ENCODE measurements at places on chromosomes 2 and 18.

- DNase-seq, result no peak
These were observed 248.6 kb downstream of the LOXHD1 start for GRCh38 chr18:46408334-46408987.

GRCh38 chr2:39597314-39597713, 68.4 kb upstream of the TMEM178A start:
- no peak for DNase-seq

- peak; percentile 17 for DNase-seq
These were observed 626 bp upstream of the SLC1A4 start for GRCh38 chr2:64988420-64989125.

- DNase-seq, result no peak
These were observed 100.2 kb upstream of the CDC42EP3 start for GRCh38 chr2:37771600-37772088.

DNA sequence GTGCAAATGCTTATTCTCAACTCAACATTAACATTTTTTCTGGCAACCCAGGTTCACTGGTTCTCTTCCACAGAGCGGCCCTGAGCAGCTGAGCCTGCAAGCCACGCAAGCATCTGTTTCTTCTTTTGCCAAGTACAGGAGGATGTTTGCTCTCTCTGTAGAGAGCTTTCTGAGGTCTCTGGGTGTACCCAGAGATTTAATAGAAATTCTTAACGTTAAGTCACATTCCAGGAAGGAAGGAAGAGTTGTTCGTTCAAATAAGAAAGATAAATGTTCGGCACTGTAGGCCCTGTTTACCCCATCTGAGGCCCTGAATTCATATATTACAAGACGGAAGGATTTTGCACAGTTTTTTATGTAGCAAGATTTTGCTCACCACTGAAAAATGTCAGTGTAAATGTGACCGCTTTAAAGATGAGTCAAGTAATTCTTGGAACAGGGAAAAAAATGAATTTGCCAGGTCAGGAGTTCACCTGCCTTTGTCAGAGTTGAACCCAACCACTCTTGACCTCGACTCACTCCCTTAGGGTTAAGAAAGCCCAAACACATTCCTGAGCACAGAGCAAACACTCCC, 30.1 kb downstream of the KCTD18 start:
- no peak for DNase-seq

DNA sequence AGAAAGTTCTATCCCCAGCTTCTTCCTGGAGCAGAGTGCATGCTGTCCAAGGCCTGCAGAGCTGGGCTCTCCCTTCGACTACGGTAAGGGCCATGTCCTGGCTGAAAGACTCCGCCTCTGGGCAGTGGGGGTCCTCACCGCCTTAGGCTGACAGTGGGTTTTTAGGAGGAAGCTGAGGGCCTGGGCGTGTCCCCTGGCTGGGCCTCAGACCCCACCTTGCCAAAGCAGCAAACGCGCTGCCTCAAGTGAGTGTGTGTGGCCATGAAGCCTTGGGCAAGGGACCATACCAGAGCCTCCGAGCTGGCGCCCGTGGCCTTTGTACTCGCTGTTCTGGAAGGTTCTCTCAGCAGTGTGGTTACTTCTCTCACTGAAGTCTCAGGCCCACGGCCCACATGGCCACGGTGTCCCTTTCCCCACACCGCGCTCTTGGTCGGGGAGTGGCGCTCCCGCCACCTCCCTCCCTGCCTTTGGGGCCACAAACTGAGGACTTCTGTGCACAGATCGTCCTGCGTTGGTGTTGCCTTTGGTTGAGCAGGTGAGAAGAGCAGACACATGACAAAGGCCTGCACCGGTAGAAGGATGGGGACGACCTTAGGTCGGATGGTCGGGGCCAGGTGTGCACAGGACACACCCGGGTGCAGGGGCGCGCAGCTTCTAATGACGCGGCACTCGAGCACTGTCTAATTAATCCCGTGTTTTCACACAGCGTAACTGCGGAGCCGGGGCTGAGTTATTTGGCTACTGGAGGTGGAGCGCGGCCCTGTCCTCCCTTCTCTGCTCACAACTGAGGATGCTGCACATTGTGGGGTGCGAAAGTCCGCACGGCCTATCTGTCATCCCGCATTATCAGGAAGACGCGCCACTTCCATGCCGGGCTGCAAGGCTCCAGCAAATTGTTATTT, 121.6 kb downstream of the PTGR3 start:
- DNase-seq, result no peak

GRCh38 chr2:11200651-11201050, 45.4 kb downstream of the SLC66A3 start:
- no peak for DNase-seq

DNA sequence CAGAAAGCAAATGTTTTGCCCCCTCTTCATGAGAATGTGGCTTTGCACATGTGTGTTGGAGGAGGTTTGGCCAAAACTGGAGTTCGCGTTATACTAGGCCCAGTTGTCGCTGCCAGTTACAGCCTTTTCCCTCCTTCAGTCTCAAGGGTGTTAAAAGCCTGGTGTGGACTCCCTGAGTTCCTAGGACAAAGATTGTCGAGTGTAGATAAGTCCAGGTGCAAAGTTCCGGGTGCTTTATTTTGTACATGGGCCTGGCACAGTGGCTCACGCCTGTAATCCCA, 542 bp upstream of the RNF103 start:
- no peak for DNase-seq

- no peak for DNase-seq
These were observed 154.1 kb upstream of the RBBP8 start for GRCh38 chr18:22778996-22779395.

- no peak for DNase-seq
These were observed 204.6 kb upstream of the APCDD1 start for GRCh38 chr18:10249801-10250200.

DNA sequence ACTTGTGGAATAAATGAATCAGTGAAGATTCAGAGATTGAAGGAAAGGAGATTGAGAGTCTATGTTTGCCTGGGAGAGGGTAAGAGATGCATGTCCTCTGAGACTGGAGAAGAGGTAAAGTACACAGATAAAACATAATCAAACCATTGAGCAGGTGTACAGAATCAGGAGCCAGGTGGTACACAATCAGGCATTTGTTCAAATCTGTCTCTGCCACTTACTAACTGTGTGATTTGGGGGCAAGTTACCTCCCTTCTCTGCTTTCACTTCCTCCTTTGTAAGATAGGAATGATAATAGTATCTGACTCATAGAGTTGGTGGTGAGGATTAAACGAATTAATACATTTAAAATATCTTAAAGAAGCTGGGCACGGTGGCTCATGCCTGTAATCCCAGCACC, 94.0 kb downstream of the CDK15 start:
- DNase-seq, result no peak

DNA sequence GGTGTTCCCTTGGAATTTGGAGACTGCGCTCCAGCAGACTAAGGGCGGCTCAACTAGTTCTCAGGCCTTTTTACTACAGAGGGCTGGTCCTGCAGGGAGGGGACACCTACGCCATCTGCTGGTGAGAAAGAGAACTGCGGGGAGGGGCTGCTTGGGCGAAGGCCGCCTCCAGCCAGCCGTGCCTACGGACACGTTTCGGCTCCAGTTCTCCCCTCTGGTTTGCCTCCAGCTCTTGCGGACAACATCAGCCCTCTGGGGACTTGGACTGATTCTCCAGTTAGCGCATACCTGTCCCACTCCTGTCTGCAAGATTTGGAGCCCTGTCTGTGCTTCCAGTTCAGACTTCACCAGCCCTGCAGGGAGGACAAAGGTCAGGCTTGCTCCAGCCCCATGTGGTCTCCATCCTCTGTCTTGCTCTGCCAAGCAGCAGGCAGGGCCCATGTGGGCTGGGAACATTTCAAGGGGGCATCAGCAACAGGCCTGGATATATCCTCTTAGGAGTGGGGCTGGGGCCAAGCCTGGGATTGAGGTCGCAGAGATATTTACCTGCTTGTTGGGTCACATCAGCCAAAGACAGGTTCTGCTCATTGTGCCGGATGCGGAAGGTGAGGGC, 10.3 kb downstream of the PTPRN start:
- peak; percentile 88 for DNase-seq
